SK-N-SH (cell line): ENCODE measurements at places on chromosomes 5 and 9. TPM values are rescaled to one million over a fixed set of nuclear protein-coding genes. Genes with fewer than 3 reads are reported as not detected.

CARD9 gene
- polyA plus RNA-seq, result 1.1 and 1.7 TPM in 2 replicates

PCDH1 gene
- polyA plus RNA-seq, result 0.08 and 0.10 TPM in 2 replicates

- DNase-seq, result no peak
These were observed 25.3 kb upstream of the ZNF608 start for GRCh38 chr5:124771761-124772160.

CYSRT1 gene
- polyA plus RNA-seq, result 2.1 and 2.2 TPM in 2 replicates

DNA sequence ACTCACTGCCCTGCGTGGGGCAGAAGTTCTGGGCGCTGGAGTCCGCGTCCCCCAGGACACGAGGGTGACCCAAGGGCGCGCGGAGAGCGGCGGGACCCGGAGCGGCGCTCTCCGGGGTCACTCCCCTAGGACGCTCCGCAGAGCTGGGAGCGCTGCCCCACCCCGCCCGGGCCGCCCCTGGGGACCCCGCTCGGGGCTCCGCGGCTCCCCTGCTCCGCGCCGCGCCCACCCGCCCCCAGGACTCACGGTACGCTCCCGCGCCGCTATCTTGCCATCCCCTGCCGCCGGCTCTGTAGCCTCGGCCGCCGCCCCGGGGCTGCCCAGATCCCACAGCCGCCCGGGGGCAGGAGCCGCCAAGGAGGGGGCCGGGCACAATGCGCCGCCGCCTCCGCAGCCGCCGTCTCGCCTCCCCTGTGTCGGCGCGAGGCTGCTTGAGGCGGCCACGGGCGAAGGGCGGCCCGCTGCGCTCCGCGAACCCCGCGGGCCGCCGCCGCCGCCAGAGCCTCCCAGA, 303 bp downstream of the LIFR start:
- DNase-seq, result no peak

GRCh38 chr9:3936520-3937235, 363.2 kb downstream of the GLIS3 start:
- DNase-seq, result peak; percentile 33

DNA sequence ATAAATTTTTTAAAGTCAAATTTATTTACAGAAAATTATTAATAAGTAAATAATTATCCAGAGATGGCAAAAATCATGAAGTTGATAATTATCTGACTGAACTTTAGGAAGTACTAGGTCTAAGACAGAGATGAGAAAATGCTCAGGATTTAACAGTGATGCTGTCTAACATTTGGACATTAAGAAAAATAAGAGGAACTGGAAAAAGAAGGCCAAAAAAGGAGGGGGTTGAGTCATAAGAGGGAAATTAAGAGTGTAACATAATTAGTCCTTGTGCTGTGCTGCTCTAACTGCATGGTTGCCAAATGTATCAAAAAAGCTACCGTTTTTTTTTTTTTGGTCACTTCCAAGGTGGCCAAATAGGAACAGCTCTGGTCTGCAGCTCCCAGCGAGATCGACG, 35.4 kb upstream of the TUT7 start:
- DNase-seq, result no peak

DNA sequence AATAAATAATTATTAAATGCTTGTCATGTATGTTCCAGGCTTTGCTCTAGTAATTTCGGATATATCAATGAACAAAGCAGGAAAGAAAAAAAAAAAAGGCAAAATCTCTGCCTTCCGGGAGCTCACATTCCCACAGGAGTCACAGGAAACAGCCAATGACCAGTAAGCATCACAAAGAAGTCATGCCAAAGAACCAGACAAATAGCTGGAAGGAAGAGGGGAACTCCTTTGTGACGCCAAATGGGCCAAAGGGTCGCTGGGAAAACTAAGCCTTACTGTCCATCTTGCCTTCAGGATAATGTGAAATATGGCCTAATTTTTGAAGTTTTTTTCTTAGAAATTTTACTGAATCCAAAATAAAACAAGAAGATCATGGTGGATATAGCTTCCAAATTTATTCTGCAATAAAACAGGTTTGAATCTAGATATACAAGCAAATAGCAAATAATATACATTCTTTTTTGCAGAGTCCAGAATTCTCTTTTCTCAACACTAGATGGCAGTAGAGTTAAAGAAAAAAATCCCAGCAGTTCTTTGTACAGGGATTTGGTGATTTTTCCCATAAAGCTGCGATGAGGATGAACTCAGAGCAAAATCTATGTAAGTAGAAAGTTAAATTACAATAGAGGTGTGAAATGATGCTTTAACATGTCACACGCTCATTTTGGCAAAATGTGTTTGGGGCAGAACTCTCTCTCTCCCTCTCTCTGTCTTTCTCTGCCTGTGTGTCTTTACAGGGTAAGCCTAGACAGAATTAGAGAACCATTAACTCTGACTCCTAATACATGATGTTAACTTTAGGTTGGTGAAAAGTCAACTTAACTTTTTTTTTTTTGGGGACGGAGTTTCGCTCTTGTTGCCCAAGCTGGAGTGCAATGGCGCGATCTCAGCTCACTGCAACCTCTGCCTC, 60.0 kb upstream of the TUT7 start:
- peak; percentile 49 for DNase-seq

- no peak for DNase-seq
These were observed 30.2 kb downstream of the TJP2 start for GRCh38 chr9:69204326-69204725.

ANGPTL2 gene
- polyA plus RNA-seq, result 11.0 and 12.3 TPM in 2 replicates

CCDC69 gene
- 0.38 and 0.54 TPM in 2 replicates for polyA plus RNA-seq

GRCh38 chr5:180370861-180371641, 17.9 kb upstream of the GFPT2 start:
- no peak for DNase-seq

GRCh38 chr9:70949239-70949638, 172.2 kb downstream of the TRPM3 start:
- DNase-seq, result no peak

FAM221B gene
- polyA plus RNA-seq, result not detected in 2 replicates

PCDHGC3 gene
- polyA plus RNA-seq, result 55.8 and 97.0 TPM in 2 replicates

DNA sequence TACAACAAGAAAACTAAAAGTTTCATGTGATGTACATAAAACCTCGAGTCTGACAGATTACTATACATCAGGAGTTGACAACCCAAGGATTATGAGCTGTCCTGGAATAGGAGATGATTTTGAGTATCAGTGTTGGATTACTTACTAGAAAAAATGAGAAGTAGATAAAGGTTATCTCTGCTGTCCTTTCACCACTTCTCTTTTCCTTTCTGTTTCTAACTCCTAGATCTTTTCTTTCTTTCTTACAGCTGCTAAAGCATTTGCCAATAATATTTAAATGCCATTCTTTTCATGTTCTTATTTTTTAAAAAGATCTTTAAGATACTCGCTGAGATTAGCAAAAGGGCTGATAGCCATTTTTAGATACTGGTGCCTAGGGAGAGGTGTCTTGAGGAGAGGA, 14.8 kb downstream of the RBM27 start:
- no peak for DNase-seq

GRCh38 chr5:151085517-151086041, 4.7 kb upstream of the TNIP1 start:
- no peak for DNase-seq

- no peak for DNase-seq
These were observed 61.7 kb upstream of the ZFR start for GRCh38 chr5:32506201-32506661.

DNA sequence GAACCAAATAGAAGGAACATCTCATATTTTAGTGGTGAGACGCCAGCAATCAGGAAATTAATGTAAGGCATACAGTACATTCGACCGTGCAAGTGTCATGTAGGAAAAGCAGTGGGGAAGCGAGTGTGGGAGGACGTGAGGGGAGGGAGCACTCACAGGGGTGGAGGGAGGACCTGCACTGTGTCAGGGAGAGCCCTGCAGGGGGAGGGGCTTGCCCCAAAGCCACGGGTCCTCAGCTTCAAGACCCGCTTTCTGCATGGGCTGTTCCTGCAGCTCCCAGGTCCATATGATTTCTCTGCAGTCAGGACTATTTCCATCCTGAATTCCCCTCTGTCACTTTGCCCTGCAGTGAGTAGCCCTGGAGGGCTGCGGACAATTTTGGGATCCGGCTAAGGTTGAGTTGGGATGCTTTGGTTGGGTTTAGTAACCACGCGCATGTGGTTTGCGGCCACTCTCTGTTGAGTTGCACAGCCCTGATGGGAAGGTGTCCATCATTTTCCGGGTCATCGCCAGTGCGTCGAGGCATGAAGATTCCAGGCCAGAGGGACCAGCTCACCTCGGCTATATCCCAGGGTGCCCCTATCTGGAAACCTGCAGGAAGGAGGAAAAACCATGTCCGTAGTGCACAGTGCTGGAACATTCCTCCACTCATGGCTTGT, 61.9 kb downstream of the IRX1 start:
- no peak for DNase-seq

GRCh38 chr5:88727705-88728313, 155.2 kb downstream of the MEF2C start:
- no peak for DNase-seq

- no peak for DNase-seq
These were observed 166.0 kb downstream of the CDH9 start for GRCh38 chr5:26872337-26872736.
